Panc1 (cell line): ENCODE measurements at places on chromosomes 4 and X. TPM values are rescaled to one million over a fixed set of nuclear protein-coding genes. Genes with fewer than 3 reads are reported as not detected.

DNA sequence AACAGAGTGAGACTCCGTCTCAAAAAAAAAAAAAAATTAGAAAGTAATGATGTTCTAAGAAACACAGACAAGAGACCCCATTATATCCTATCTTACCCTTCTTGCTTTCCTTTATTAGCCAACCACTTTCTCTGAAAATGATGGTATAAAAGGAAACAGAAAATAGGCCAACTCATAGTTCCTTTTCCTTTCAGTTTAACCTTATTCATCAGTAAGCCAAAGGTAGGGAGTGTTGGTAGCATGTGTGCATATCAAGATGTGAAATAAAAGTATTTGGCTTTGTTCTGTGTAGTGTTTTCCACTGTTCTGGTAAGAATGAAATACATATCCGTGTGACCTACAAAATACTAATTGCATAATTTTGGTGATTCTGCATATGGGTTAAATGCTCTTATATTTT is 266.6 kb downstream of the ZNF674 start:
- H3K36me3 ChIP-seq: no peaks in the 10 kb centered on the region
- H3K27me3 ChIP-seq: no peaks in the 10 kb centered on the region
- no peak overlapping the region for H3K27ac ChIP-seq
- no peaks in the 10 kb centered on the region for H3K4me1 ChIP-seq
- DNase-seq: no peak
- H3K4me3 ChIP-seq: no peak overlapping the region

Gene CCDC120
- 11.0 TPM for total RNA-seq

Gene PROM1
- total RNA-seq: 0.18 TPM

DNA sequence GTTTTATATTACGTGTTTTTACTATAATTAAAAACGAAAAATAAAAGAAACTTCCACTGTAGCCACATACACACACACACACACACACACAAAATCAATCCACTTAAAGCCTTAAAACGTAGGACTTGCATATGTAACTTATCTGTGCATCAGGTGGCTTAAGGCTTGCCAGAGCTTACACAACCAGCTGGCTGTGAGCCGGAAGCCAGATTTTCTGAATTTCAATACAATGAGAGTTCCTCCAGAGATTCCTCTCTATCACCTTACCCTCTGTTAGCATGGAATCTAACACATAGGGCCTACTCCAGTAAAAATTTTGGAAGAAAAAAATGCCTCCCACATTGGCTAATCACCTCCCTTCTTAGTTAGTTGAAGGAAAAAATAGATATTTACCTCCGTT is 27.9 kb upstream of the SLITRK4 start:
- H3K27me3 ChIP-seq: no peaks in the 10 kb centered on the region
- no peak overlapping the region for H3K4me3 ChIP-seq
- H3K4me1 ChIP-seq: no peaks in the 10 kb centered on the region

Gene ERCC6L
- 17.3 TPM for total RNA-seq

- H3K36me3 ChIP-seq: no peaks in the 10 kb centered on the region
- no peak overlapping the region for H3K4me3 ChIP-seq
- no peaks in the 10 kb centered on the region for H3K4me1 ChIP-seq
- H3K27ac ChIP-seq: no peak overlapping the region
Observed at GRCh38 chr4:3493720-3494461, 30.8 kb downstream of the DOK7 start.

GRCh38 chr4:143555676-143556075 is 42.2 kb downstream of the SMARCA5 start:
- no peaks in the 10 kb centered on the region for H3K4me1 ChIP-seq
- peaks cover 8% of the 10 kb centered on the region for H3K36me3 ChIP-seq
- H3K27me3 ChIP-seq: no peaks in the 10 kb centered on the region
- no peak for DNase-seq

DNA sequence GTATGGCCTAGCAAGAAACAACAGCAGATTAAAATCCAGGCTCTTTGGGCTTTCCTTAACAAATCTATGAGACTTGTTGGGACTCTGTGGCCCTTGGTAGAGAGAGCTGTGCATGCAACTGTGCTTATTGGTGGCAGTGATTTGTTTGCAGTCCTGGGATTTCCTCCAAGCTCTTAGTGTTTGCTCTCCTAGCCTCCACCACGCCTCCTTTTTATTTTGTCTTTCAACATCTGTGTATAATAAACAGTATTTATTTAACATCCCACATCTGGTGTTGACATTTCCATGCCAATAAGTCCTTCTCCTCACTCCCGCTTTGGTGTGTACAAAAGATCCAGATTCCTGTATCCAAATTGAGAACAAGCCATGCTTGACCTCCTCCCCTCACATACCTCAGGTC is 3.1 kb downstream of the TNMD start:
- H3K4me1 ChIP-seq: no peaks in the 10 kb centered on the region
- H3K4me3 ChIP-seq: no peak overlapping the region
- H3K27ac ChIP-seq: no peak overlapping the region
- no peak for DNase-seq

Gene AWAT2
- not detected for total RNA-seq
